ENCODE measurements at places on chromosomes 3 and 15. TPM values are rescaled to one million over a fixed set of nuclear protein-coding genes. Genes with fewer than 3 reads are reported as not detected.
A peak's percentile ranks its signal among the peaks of the same experiment; 100 is the strongest.

DNA sequence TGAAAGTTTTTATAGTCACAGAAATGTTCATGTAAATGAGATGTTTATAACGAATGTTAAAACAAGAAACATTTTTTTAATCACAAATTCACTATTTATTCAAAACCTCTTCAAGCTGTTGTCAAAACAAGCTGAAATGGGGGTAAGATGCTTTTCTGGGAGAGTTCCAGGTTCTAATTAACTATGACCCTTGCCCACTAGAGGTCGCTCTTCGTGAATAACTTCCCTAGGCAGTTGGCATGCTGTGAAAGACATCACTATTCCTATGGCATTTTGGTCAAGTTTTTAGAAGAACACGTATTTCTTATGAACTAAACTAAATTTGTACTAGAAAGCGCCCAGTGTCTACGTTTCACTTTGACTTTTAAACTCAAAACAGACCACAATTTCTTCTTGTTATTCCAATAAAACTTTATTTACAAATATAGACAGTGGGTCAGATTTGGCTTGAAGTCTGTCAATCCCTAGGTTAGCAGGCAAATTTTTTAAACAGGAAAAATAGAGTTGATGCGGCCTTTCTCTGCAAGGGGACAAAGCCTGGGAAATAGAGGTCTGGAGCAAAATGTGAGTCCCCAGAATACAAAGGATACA, 62.8 kb upstream of the CMTM8 start:
- DNase-seq: no peak

Gene PLA2G4E
- 0.72 TPM for total RNA-seq

DNA sequence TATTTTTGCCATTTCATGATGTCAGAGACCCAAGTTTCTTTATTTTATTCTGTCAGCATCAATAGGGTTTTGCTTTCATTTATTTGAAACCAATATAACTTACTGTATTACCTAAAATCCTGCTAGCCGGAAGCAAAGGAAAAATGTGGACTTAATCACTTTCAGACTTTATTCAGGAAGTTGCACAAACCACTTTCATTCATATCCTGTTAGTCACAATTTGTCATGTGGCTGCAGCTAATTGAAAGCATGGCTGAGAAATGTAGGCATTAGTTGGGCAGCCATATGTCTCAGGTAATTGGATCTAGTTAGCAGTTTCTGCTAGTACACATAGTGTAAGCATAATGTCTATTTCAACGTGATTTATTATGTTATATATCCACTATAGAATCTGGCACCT, 462.3 kb upstream of the SGO1 start:
- DNase-seq: no peak

- DNase-seq: no peak
Observed at GRCh38 chr3:20462723-20463122, 276.7 kb upstream of the SGO1 start.

GRCh38 chr3:9946112-9947024, 5.8 kb downstream of the PRRT3 start:
- peak; percentile 91 for DNase-seq

DNA sequence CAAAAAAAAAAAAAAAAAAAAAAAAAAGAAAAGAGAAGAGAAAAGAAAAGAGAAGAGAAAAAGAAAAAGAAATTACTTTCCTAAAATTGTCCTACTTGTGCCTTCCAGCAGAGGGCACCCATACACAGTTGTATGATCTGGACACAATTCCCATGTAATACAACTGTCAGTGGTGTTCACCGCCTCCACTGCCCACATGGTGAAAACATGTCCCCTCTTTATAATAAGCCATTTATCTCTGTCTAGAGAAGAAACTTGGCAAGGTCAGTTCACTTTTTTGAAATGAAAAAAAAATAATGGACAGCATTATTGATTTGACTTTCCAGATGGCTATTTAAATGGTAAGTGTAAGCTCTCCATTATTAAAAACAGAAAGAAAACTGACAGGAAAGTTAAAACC, 459.4 kb downstream of the GBE1 start:
- peak; percentile 33 for DNase-seq

- DNase-seq: no peak
Observed at GRCh38 chr15:89395031-89395430, 60.4 kb upstream of the POLG start.

DNA sequence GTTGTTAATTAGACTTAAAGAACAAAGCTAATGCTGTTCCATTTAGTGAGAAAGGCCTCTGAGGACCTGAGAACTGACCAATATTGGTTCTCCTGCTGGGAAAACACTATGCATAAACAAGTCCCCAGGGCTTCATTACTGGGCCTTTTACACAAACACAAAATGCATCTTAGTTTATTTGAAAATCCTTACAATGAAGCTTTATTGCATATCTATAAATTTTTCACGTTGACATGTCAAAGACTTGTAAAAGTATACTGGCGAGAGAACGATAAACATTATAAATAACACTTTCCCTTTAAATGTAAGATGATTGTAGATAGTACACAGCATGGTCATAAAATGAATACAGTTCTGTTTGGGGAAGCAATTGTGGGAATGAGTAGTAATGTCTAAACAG, 151.7 kb downstream of the ROBO2 start:
- DNase-seq: no peak

GRCh38 chr3:12586403-12586802, 29.5 kb downstream of the MKRN2 start:
- DNase-seq: no peak
